ENCODE measurements at places on chromosomes 11 and 22.

GRCh38 chr22:44411226-44412135 lies 86.6 kb downstream of the RTL6 start:
- no peak for DNase-seq

GRCh38 chr11:84673753-84674152 lies 953.4 kb downstream of the DLG2 start:
- no peak for DNase-seq

DNA sequence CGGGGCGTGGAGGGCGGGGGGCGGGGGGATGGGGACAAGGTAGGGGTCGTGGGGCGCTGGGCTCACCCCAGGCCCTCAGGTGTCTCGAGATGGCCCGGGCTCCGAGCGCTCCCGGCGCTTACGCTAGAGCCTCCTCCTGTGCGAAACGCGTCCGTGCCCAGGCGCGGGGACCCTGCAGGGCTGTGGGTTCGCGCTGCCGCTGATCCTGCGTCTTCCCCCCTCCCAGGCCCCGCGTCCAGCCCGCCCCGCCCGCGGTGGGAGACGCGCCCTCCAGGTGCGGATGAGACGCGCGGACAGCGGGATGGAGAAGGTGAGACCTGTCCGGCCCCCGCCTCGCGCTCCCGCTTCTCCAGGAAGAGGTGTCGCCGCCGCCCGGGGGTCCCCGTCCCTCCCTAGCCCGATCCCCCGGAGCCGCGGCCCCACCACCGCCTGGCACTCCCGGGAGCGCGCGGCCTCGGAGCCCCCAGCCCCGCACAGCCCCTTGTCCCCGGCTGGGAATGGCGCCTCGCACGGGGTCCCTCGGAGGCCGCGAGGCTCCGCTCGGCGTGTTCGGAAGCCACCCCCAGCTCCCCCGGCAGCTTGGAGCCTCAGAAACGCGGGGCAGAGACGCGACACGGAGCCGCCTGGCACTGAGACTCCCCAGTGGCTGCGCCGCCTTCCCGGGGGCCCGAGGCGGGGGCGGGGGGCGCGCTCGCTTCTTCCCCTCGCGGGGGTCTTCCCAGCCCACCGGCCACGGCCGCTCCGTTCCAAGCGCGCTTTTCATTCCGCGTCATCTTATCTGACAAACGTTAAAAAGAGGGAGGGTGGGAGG lies 27.6 kb upstream of the TOLLIP start:
- DNase-seq: peak; percentile 37

DNA sequence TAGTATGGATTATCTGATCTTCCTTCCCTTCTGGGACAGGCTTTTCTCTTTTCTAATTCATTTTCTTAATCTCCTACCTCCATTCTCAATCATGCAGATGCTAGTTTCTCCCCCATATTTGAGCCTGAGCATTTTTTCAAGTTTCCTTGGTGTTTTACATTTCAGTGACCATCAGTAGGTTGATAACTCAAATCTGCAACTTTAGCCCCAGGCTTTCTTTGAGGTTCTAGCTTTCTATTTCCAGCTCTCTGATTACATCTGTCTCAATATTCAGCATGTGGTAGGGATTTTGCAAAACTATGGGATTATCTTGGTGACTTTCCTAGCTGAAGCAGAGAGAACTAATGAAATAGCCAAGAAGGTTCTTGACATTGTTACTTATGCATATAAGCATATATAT lies 67.8 kb downstream of the ARHGEF12 start:
- DNase-seq: no peak

DNA sequence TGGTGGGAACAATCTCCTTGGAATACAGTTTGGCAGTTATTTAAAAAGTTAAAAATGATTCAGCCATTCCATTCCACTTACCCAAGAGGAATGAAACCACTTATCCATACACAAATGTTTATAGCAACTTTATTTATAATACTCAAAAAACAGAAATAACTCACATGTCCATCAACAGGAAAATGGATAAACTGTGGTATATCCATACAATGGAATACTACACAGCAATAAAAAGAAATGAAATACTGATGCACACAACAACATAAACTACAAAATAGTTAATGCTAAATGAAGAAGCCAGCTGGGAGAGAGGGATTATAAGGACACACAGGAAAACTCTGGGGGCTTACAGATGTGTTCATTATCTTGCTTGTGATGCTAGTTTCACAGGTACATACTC lies 64.7 kb downstream of the FCHSD2 start:
- no peak for DNase-seq

DNA sequence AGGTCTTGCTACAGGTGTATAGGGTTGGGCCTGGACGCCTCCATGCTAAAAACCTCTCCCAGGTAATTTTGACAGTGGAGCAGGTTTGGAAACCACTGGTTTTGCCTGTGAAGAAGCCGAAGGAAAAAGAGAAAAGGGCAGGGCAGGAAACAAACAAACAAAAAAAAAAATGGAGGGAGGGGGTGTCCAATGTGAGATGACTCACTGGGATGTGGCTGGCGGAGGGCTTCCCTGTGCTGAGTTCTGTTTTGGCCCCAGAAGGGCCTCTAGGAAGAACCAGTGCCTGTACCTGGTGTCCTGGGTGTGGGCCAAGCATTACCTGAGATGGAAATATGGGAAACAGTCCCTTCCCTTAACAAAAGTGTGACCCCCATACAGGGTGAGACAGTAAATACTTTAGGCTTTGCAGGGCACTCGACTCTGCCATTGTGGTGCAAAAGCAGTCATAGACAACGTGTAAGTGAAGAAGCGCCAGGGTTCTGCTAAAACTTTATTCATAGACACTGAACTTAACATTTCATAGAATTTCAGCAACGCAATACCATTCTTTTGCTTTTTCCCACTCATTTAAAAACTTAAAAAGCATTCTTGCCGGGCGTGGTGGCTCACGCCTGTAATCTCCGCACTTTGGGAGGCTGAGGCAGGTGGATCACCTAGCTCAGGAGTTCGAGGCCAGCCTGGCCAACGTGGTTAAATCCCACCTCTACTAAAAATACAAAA lies 9.5 kb upstream of the DGKZ start:
- no peak for DNase-seq

GRCh38 chr22:24444729-24445466 lies 17.5 kb downstream of the ADORA2A start:
- DNase-seq: no peak

DNA sequence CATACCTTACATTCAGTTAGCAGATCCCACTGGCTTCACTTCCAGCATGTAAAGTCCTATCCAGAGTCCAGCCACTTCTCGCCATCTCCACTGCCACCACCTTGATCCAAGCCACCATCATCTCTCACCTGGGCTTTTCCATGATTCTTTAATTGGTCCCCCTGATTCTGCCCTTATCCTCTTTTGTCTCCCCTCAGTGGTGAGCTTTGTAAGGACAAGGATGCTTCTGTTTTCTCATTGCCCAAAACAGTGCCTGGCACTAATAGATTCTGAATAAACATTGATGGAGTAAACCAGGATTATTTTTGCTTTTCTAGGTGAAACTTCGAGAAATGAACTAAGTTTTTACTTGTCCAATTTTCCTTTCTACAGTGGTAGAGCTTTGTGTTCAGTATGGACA lies 4.4 kb downstream of the POLA2 start:
- DNase-seq: no peak

DNA sequence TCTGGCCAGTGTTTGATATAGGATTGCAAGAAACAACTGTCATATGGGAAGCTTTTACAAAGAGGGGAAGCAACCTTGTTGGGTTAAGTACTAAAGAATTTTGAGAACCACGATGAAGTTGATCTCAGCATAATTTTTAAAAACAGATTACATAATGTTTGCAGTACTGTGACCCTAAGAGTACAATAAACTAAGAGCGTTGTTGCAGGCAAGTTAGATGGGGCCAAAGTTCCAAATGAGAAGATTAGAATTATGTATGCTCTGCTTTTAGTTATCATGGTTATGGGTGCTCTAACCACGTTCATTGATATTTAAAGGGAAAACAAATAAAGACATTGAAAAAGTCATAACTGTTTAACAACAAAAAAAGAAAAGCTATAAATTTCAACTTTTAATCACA lies 177.5 kb downstream of the CNTN5 start:
- no peak for DNase-seq

- no peak for DNase-seq
These were observed 59.3 kb downstream of the C11orf58 start for GRCh38 chr11:16797776-16798175.

DNA sequence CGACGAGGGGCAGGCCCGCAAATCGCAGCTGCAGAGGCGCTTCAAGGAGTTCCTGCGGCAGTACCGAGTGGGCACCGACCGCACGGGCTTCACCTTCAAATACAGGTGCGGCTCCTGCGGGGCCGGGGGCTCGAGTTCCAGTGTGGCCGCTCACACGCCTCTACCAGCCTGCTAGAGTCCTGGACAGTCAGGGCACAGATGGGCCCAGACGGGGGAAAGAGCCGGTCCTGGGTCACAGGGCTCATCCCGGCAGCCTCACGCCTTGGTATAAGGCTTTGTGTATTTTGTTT lies 506 bp downstream of the MCM5 start:
- DNase-seq: peak; percentile 28

DNA sequence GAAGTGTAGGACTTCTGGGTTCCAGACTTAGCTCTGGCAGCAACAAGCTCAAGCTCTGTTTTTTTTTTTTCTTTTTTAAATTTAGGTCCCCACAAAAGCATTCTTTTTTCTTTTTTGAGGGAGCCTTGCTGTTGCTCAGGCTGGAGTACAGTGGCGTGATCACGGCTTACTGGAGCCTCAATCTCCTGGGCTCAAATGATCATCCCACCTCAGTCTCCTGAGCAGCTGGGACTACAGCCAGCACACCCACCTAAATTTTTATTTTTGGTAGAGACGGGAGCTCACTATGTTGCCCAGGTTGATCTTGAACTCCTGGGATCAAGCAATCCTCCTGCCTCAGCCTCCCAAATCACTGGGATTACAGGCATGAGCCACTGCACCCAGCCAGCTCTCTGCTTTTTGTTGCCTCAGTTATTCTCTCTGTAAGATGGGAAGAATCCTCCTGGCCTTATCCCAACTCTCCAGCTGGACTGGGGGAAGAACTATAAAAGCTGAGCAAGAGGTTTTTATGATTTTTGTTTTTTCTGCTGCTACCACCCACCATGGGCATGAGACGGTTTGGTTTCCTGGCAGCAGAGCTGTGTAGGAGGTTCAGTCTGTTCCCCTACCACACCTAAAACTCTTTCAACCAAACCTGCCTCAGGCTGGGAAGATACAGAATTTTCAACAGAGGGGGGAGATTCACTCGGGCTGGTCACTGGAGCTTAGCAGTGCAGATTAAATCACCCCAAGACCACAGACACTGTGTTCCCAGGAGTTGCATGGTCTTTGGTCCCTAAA lies 11.6 kb upstream of the MTFP1 start:
- DNase-seq: no peak

DNA sequence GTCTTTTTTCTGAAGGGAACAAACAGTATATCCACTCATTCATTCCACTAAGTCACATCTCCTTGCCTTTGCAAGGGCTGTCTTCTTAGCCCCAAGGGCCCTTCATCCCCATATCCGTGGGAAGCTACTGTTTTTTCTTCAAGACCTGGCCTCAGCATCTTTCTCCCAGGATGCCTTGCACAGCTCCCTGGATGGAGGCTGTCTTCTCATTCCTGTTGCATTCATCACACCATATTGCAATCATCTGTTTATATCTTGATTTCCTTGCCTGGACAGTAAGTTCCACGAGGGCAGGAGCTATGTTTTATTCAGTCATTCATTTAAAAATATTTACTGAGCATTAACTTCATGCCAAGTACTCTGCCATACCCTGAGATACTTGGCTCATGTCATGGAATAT lies 29.3 kb upstream of the NECTIN1 start:
- no peak for DNase-seq

DNA sequence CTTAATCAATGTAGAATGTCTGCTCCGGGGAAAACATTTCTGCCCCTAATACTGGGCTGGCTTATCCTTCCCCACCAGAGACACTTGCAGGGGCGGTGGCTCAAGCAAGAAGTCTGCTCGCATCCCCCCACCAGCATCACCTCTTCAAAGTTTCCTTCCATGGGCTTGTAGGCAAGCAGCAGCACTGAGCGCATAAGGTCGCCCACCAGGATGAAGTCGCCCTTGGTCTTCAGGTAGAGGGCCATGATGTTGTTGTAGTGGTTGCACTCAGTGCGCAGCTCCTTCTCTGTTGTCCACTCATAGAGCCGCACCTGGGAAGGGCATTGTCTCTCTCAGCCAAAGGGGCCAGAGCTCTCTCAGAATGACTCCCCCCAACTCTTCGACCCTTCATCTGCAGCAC lies 8.6 kb upstream of the VWCE start:
- DNase-seq: no peak

- DNase-seq: no peak
These were observed 91.0 kb downstream of the SERGEF start for GRCh38 chr11:17921659-17922415.

- DNase-seq: no peak
These were observed 983.9 kb upstream of the CNTN5 start for GRCh38 chr11:98036810-98037209.

DNA sequence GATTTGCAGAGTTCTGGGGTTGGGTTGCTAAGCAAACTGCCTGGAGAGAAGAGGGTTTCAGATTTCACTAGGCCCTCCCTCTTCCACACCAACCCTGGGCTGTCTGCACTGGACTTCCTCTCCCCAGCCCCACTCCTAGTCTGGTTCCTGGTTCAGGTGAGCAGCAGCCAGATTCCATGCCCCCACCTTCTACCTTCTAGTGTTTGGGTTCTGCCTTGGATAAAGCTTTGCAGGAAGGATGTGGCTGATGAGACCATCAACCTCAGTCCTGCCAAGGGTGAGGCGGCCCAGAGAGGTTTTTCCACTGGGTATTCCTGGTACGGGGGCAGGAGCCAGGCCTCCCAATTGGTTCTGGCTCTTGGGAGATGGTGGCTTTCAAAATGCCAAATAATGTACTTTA lies 68.3 kb downstream of the BCR start:
- DNase-seq: no peak

DNA sequence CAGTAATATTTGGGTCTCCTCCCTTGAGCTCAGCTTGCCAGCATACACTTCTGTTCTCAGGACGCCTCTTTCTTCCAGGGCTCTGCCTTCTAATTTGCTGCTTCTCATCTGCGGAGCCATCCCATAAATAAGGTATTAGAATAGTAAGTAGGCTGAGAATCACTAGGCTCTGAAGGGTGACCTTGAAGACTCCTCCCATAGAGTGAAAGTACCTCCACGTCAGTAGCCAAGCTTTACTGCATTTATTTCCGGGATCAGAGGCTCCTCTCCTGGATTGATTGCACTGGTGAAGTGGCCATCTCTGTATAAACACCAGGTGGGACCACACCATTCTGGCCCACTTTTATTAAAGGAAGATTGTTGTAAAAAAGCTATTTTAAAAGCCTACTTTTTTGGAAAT lies 315.5 kb downstream of the FAT3 start:
- no peak for DNase-seq

- DNase-seq: no peak
These were observed 59.0 kb downstream of the TMPRSS5 start for GRCh38 chr11:113647108-113647507.
